ENCODE measurements at places on chromosomes 1 and 21.

GRCh38 chr1:85992791-85993190 is 163.8 kb downstream of the COL24A1 start:
- no peak for DNase-seq

GRCh38 chr1:67399199-67399993 is 30.8 kb downstream of the SERBP1 start:
- DNase-seq: no peak

GRCh38 chr1:61432616-61433388 is 292.1 kb downstream of the TM2D1 start:
- no peak for DNase-seq

DNA sequence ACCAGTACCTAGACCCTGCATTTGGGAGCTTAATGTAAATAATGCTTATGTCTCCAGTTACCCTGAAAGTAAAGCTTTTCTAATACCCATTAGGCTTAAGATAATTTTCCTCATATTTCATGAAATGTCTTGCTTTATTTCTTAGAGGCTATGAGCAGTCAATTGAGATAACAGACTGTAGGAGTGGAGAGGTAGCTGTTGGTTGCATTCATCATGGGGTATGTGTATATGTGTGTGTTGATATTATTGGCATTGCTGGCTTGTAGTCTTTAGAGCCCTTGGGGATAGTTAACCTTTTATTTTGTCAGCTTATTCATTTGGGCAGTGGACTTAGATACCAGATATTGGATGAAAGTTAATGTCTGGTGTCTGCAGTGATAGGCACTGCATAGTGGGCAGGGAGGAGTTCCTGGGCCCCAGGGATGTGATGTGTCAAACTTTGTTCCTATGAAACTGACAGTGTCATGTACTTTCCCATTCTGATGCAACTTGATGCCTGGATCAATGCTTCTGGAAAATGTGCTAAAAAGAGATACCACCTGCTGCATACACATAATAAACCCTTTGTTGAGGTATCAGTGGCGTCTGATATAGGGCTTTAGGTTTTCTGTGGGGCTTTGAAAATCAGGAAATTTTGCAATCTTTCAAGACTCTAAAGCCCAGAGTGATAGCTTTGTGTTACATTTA is 83.9 kb downstream of the MAST2 start:
- no peak for DNase-seq

DNA sequence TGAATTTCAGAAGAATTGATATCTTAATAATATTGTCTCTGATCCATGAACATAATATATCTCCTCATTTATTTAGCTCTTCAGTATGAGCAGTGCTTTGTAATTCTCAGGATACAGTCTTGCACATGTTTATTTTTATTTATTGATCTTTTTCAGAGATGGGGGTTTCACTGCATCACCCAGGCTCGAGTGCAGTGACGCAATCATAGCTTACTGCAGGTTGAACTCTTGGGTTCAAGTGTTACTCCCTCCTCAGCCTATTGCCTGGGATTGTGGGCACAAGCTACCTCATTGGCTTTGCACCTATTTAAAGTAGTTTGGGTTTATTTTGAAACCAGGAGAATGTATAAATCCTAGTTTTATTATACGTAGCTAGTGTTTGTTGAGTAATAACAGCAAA is 4.7 kb downstream of the RPS6KC1 start:
- DNase-seq: no peak

- DNase-seq: no peak
Measured at GRCh38 chr1:37905727-37906126, 41.1 kb downstream of the INPP5B start.

DNA sequence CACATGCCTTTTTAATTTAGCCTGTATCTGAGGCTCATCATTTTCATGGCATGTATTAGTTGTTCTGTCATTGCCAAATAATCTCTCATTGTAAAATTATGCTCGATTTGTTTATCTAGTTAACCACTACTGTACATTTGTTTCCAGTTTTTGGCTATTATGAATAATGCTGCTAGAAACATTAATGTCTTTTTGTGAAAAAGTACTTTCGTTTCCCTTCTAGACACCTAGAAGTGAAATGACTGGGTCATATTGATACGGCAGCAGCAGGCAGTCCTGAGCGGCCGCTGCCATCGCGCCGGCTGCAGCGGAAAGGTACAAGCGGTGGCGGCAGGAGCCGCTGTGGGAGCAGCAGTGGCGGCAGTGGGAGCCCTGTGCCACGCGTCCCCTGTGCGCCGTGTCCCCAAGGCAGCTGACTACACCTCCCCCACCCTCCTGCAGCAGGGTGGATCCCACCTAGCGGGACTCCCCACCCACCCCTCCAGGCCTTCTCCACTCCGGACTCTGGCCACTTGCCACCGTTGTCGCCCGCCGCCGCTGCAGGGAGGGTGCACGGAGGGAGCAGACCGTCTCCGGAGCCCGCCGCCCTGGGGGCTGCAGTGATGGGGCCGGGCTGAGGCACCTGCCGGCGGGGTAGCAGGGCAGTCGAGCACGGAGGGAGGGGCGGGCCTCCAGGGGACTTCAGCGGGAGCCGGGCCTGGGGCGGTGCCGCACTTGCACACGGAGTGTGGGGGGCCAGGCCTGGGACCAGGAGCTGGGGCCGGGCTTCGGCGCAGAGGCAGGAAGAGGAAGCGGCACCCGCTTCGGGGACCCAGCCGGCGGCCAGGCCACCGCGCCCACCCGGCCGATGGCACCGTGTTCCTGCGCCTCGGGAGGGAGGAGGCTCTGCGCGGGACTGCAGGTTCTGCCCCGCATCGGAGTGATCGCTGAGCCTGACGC is 66.8 kb upstream of the RGS7 start:
- no peak for DNase-seq

- DNase-seq: no peak
Measured at GRCh38 chr1:10898921-10899320, 102.5 kb upstream of the CASZ1 start.

DNA sequence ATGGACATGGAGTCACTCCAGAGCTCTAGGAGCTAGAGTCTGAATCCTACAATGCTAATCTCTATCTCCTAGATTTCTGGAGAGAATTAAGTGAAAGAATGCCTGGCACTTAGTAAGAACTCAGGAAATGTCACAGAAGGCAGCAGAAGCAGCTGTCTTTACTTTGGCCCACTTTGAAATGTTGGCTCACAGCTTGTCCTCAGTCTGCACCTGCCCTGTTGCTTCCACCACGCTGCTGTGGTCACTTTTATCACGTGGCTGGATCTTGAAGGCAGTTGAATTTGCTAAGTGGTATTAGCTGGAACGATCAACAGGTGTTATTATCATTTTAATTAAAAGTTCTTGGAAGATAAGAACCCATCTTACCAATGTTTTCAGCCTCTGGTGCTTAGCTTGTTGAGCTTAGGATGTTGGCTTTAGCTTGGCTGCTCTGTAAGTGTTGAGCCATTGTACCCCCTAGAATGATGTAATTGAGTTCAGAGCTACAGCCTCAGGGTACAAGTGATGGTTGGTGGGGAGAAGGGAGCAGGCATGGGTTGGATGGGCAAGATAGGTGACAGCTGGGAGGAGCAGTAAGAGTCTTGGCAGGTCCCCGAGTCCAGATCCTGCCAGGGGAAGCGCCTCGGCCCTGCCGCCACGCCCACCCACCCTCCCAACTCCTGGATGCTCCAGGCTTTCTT is 41.9 kb upstream of the EPS8L3 start:
- DNase-seq: no peak

DNA sequence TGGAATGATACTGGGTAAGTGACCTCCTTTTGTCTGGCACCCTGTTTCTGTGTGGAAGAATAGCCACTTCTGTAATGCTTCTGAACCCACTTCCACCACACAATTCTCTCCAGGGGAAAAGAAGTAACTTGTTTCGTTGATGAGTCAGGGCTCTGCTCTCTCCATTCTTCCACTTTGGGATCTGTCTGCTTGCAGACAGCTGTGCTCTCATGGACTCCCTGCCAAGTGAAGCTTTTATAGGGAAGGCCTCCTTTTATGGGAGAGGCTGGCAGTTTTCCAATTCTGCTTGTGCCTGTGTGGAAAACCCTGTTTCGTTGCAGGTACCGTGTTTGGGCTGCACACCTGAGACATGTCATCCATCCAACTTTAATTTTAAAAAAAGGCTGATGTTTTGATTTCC is 130.7 kb downstream of the GIPC2 start:
- no peak for DNase-seq

Data from stimulated activated CD8-positive, alpha-beta memory T cell treated with anti-CD3 and anti-CD28 coated beads, Interleukin-4, amount 100 ng/mL, for 1 hour (primary cell).